ENCODE measurements at places on chromosomes 5 and 9. TPM values are rescaled to one million over a fixed set of nuclear protein-coding genes. Genes with fewer than 3 reads are reported as not detected.

AIF1L gene
- total RNA-seq, result 2.1 TPM

ENTPD2 gene
- 3.1 TPM for total RNA-seq

KCTD16 gene
- total RNA-seq, result not detected

IL4 gene
- not detected for total RNA-seq

CARTPT gene
- total RNA-seq, result not detected

PHYHD1 gene
- total RNA-seq, result 0.38 TPM

CSF1R gene
- 0.35 TPM for total RNA-seq

EGFLAM gene
- 0.47 TPM for total RNA-seq

GABRA6 gene
- not detected for total RNA-seq

TXNDC8 gene
- not detected for total RNA-seq

FGF10 gene
- total RNA-seq, result not detected

LHX3 gene
- total RNA-seq, result 0.05 TPM

ACTL7A gene
- total RNA-seq, result not detected

COL15A1 gene
- 0.49 TPM for total RNA-seq

SERF1A gene
- total RNA-seq, result 0.95 TPM

IL33 gene
- 0.27 TPM for total RNA-seq

FAM13B gene
- 11.9 TPM for total RNA-seq

EIF4EBP3 gene
- total RNA-seq, result 1.9 TPM

ANKRD18A gene
- 13.7 TPM for total RNA-seq

CTXN3 gene
- not detected for total RNA-seq

HCN1 gene
- not detected for total RNA-seq

TMOD1 gene
- total RNA-seq, result 2.0 TPM

SPINK6 gene
- 0.27 TPM for total RNA-seq

SERF1B gene
- total RNA-seq, result 67.5 TPM

MARVELD2 gene
- 2.7 TPM for total RNA-seq

SLC46A2 gene
- not detected for total RNA-seq

PRUNE2 gene
- 0.09 TPM for total RNA-seq

Measured in A549 treated with dexamethasone at 1 μM for 4 hours (cell line).